Natural killer cell (primary cell): ENCODE measurements at places on chromosomes 13 and 19.

DNA sequence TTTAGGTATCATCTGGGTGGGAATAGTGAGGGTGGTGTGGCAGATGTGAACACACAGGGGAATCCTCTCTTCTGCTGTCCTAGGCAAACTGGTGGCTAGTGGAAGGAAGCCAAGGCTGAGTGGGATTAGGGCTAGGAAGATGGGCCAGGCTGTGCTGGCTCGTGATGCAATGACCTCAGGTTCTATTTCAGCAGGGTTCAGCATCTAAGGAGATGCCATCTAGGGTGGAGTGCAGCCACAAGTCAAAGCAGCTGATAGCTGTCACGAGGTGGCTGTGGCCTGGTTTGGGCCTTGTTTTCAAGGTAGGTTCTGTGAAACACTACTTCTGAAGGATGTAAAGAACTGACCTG, 21.6 kb downstream of the ARL11 start:
- peaks cover 2% of the 10 kb centered on the region for H3K4me1 ChIP-seq
- no peak overlapping the region for H3K27ac ChIP-seq
- H3K36me3 ChIP-seq: no peaks in the 10 kb centered on the region
- no peak for DNase-seq
- no peaks in the 10 kb centered on the region for H3K27me3 ChIP-seq
- no peak overlapping the region for H3K4me3 ChIP-seq

DNA sequence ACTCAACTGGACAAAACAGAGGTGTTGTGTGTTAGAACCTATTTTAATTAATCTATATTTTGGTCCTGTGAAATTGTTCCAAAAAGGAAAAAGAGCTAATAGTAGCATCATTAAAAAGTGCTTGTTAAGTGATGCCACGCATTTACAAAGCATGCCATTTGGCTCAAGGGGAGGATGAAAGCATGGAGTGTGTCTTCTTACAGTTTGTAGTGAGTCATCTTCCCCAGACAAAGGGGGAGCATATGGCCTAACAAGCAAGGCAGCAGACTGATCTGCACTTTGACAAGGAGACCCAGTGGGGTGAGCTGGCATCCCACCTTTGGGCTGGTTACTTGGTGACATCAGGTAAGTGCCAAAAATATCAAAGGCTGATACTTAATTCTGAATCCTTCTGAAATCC, 297.0 kb downstream of the FGF9 start:
- H3K4me3 ChIP-seq: no peak overlapping the region
- no peaks in the 10 kb centered on the region for H3K4me1 ChIP-seq
- no peaks in the 10 kb centered on the region for H3K36me3 ChIP-seq
- no peak overlapping the region for H3K27ac ChIP-seq
- no peaks in the 10 kb centered on the region for H3K27me3 ChIP-seq

DNA sequence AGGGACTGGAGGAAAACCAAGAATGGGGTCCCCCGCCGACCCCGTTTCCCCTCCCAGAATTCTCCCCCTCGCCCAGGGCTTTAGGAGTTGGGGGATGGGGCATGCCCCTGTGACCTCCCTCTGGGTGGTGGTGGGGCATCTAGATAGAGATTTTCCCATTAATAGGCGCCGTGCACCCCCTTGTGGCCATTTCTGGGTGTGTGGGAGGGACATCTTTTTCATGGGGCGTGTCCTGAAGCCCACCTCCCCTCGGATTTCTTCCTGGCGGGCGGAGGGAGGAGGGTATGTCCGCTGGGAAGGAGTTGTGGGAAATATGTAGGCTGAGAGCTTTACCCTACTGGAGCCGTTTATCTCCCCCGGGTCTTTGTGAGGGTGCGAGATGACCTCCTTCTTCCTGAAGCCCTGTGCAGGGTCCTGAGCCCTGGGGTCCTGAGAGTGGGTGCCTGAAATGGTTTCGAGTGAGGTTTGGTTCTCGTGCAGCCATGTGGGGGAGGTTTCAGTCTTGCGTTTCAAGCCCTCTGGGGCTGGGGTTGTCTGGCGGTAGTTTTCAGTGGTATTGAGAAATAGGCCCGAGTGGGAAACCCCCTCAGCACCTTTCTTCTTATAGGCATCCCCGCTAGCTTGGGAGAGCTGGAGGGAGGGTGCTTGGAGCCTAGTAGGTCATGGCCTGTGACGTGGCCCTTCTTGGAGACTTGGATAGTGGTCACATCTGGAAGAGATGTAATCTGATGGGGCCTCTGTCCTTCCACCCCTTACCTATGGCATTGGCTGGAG, 1.0 kb downstream of the PRMT1 start:
- H3K4me1 ChIP-seq: peaks cover 39% of the 10 kb centered on the region
- peak overlapping the region; percentile 87 for H3K4me3 ChIP-seq
- peak; percentile 72 for DNase-seq

DNA sequence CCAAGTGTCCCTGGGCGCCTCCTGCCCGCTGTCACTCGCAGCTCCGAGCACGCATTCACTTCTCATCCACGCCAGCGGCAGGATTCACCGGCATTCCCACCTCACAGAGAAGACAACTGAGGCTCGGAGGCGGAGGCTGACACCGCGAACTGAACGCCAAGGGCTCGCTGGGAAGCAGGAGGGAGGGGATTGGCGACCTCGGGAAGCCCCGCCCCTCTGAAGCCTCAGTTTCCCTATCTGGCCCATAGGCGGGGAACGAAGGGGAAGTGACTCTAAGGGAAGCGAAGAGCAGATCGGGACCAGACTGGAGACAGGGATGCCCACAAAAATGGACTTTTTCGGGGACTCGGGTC, 256 bp downstream of the MICOS13 start:
- H3K27me3 ChIP-seq: no peaks in the 10 kb centered on the region
- peaks cover 17% of the 10 kb centered on the region for H3K4me1 ChIP-seq
- DNase-seq: no peak
- peak overlapping the region; percentile 95 for H3K4me3 ChIP-seq
- H3K27ac ChIP-seq: peak overlapping the region; percentile 97

- no peak overlapping the region for H3K27ac ChIP-seq
- peaks cover 58% of the 10 kb centered on the region for H3K36me3 ChIP-seq
- no peaks in the 10 kb centered on the region for H3K27me3 ChIP-seq
- no peak overlapping the region for H3K4me3 ChIP-seq
- no peaks in the 10 kb centered on the region for H3K4me1 ChIP-seq
These were observed 8.9 kb upstream of the CCNP start for GRCh38 chr19:40235238-40236025.

GRCh38 chr19:661427-662196, 1.4 kb downstream of the RNF126 start:
- DNase-seq: peak; percentile 60
- no peaks in the 10 kb centered on the region for H3K27me3 ChIP-seq
- H3K36me3 ChIP-seq: peaks cover 18% of the 10 kb centered on the region
- H3K27ac ChIP-seq: peak overlapping the region; percentile 99
- peaks cover 74% of the 10 kb centered on the region for H3K4me1 ChIP-seq

GRCh38 chr19:8239528-8240273, 30.5 kb downstream of the CERS4 start:
- peak overlapping the region; percentile 75 for H3K27ac ChIP-seq
- no peak overlapping the region for H3K4me3 ChIP-seq
- no peak for DNase-seq
